ENCODE measurements at places on chromosomes 1 and 21.

DNA sequence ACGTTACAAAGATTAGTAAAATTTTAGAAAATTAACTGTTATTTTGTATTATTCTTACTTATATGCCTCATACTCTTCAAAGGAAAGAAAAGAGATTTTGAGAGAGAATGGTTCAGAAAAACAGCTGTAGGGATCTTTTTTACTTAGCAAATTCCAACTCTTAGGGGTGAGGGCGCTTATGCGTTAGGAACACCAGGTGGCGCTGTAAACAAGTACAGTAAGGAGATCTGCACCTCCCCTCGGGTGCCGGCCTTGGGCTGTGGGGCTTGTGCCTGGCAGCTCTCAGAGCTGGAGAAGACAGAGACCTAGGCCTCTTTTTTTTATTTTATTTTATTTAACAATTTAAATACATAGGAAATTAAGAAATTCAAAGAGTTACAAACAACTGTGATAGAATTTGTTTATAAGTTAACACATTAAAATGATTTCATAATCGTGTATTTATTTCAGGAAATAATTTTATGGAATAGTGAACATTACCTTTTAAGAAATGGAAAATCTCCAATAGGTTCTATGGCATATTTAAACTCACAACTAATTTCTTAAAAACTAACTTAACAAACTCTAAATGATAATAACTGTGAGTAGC is 32.6 kb downstream of the UTP25 start:
- DNase-seq: peak; percentile 83

DNA sequence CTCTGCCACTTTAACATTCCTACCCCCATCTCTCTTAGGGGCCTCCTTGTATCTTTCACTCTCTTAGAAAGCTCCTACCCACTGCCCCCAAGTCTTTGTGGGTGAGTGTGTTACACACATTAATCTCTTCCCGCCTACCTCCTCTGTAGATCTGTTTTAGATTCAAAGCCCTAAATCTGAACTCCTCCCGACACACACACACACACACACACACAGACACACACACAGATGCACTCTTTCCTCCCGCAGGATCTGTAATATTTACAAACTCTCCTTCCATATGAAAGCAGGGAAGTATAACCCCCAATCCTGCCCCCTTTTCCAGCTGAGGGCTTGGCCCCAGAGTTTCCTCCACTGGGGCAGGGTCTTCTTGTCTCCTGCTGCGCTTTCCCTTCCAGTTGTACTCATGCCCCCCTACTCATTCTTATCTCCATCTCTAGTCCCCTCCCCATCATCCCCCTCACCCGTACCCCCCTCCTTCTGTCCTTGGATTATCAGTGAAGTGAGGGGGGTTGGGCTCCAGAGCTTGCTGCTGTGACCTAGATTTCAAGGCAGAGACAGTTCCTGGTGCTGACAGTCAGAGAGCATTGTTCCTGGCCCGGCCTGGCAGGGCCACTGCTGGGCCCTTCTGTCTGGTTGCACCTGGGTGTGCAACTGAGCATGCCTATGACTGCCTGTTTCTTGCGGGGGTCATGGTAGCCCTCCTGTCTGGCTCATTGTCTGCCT is 4.3 kb downstream of the PEA15 start:
- DNase-seq: no peak

GRCh38 chr1:98921817-98922216 is 82.8 kb downstream of the PLPPR5 start:
- DNase-seq: no peak

DNA sequence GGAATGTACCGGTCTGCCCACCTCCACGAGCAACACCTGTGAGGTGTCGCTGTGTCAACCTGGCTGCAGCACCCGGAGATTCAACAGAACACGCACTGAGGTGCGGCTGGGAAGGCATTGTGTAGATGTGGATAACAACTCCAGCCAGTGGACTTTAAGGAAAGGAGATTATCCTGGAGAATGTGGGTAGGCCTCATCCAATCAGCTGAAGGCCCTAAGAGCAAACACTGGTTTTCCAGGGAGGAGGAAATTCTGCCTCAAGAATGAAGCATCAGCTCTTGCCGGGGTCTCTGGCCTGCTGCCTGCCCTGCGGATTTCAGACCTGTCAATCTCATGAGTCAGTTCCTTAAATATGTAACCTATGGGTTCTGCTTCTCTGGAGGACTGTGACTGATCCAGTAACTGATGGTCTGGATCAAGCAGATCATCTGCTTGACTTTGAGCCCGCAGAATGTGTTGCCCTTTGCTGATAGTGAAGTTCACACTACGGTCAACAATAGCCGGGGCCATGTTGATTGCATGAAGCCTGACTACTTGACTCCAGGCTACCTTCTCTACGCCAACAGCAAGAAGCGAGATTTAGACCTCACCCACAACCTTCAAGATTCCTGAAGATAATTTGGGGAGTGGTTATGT is 15.9 kb upstream of the PRDM15 start:
- no peak for DNase-seq

- DNase-seq: no peak
Measured at GRCh38 chr1:97827887-97828286, 92.9 kb downstream of the DPYD start.

DNA sequence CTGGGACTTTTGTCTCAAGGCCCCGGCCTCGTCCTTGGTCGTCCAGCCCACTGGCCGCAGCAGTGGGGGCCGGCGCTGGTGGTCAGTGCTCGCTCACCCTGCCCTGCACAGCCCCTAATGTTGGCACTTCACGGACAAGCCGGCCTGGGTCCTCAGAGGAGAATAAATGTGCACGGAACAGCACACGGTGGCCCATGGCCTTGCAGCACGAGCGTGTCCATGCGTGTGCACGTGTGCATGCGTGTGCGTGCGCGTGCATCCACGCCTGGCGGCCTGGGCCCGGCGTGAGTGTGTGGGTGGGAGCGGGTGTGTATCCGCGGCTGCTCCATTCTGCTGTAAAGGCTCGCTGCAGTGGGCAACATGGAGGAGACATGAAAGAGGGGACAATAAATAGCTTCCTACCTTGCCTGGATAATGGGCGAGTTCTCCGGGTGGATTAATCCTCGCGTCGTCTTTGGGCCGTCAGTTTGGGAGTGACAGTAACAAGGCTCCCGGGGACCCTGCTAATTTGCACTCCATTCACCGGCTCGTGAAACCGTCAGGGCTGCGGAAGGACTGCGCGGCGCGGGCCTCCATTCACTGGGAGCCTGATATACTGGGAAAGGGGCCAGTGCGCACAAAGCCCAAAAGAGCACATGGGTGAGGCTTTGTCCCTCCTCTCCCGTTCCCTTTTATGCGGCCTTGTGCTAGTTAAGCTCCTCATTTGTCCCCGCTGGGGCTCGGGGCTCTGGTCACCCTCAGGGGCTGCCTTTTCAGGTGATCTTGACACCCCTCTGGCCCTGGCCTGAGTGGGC is 142.8 kb downstream of the PRDM16 start:
- no peak for DNase-seq

- DNase-seq: no peak
Measured at GRCh38 chr1:180911640-180912191, 981 bp upstream of the KIAA1614 start.

DNA sequence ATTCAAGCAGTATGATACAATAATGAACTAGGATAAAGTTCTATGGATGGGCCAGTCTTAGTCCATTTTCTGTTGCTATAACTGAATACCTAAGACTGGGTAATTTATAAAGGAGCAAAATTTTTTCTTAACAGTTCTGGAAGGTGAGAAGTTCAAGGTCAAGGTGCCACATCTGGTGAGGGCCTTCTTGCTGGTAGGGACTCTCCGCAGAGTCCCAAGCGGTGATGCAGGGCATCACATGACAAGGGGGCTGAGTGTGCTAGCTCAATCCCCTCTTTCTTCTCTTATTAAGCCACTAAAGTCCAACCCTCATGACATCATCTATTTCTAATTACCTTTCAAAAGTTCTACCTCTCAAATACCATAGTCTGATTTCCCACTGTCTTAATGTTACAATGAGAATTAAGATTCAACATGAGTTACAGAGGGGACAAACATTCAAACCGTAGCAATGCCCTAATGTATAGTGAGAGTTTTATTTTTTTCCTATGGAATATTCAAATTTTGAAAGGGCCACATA is 92.2 kb upstream of the QSOX1 start:
- DNase-seq: no peak

Data from HuH-7 (cell line).